ENCODE measurements at places on chromosomes 12 and 14. TPM values are rescaled to one million over a fixed set of nuclear protein-coding genes. Genes with fewer than 3 reads are reported as not detected.

NRIP2 gene
- polyA plus RNA-seq: 2.0 TPM

PLEKHG7 gene
- polyA plus RNA-seq: not detected

PRKD1 gene
- 3.7 TPM for polyA plus RNA-seq

UTP20 gene
- polyA plus RNA-seq: 2.1 TPM

ANO2 gene
- 7.0 TPM for polyA plus RNA-seq

ITGB7 gene
- 0.45 TPM for polyA plus RNA-seq

EPS8 gene
- 18.6 TPM for polyA plus RNA-seq

INHBE gene
- polyA plus RNA-seq: not detected

- DNase-seq: no peak
These were observed 61.6 kb downstream of the KSR2 start for GRCh38 chr12:117907108-117907689.

DNA sequence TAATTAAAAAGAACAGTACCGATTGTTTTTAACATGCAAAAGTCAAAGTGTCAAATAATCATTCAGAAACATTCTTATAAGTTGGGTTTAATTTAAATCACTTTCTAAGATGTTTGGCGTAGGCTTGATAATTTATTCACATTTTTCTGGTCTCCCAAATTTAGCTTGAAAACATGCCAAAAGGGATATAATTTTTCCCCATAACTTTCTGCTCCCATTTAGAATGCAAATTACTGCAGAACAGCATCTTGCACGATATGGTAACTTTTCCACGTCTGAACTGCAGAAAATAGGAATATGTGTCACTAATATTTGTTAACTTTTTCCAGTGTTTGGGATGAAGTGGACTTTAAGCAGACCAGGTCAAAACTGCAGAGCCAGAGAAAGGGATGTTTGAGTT is 1592.4 kb upstream of the SEL1L start:
- no peak for DNase-seq

DNA sequence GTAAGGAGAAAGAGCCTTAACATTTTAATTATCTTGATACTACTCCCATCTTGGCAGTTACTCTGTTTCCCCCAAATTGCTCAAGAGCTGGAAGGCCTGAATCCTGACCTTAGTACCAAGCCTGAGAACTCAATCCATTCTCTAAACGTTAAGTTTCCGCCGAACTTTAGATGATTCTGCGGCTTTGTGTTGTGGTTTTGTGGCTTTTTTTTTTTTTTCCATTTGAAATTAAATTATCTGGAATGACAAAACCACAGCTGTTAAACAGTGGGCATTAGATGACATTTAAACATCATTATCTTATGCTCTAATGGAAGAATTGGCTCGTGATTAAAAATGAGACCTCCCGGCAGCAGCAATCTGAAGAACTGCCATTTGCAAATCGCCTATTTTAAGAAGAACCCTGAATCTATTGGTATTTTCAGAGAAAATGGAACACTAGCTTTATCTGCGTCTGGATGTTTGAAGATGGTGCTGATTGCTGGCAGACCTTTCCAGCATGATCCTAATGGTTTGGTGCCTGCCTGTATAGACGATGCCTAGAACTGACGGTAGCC is 38.4 kb downstream of the TMEM132C start:
- no peak for DNase-seq

DNA sequence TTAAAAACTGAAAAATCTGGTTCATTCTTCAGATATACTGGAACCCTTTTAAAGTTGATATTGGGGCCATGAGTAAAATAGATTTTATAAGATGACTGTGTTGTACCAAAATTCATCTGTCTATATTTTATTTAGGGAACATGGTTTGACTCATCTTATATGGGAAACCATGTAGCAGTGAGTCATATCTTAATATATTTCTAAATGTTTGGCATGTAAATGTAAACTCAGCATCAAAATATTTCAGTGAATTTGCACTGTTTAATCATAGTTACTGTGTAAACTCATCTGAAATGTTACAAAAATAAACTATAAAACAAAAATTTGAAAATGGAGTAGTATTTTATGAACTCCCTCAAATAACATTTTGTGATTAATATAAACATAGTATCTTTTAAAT is 14.2 kb downstream of the PTGER2 start:
- no peak for DNase-seq

DNA sequence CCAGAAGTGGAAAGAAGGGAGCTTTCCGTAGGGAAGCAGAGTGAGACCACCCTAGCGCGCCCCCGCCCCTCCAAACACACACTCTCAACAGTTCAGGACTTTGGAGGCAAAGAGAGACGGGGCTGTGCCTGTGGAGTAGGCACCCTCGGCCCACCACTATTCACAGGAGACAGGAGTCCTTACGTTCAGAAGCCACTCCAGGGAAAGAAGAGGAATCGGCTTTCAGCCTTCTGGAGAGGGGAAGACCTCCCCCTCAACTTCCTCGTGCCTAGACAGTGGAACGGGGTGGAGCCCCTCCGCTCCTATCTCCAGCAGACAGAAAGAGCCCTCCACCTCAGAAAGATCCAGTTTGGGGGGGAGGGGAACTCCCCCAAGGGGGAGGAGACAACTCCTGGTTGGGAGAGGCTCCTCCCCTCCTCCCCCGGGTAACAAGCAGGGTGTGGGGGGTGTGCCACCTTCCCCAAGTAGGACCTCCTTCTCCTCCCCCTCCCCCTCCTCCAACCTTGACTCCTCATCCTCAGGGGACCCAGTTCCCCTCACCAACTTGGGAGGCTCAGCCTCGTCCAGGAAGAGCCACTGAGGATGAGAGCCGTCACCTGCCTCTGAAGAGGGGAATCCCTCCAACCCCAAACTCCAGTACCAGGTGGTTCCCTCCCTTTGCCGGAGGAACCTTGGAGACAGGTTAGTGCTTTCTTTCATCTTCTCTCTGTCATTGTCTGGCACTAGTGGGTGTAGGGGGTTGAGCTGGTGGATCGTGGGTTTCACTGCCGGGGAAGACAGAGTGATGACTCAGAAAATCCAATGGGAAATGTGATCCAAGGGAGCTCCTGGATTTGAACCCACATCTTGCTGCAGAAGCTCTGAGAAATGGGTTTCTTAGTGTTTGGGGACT is 883 bp downstream of the FOXJ2 start:
- DNase-seq: peak; percentile 84

DNA sequence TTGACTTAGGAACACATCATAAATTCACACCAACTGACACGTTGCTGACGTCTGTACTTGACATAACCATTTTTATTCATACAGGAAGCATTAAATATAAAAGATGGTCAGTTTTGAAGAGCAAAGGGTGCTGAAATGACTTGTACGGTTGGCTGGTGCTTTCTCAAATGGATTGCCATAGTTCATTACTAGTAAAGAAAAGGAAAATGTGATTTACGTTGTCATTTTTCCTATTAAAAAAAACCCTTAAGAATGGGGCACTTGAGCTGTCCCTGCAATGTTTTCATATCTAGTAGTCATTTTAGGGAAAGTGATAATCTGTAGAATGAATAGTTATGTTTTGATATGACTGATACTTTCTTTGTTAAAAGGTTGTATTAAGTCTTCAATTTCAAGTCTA is 22.5 kb upstream of the MANSC4 start:
- DNase-seq: no peak

DNA sequence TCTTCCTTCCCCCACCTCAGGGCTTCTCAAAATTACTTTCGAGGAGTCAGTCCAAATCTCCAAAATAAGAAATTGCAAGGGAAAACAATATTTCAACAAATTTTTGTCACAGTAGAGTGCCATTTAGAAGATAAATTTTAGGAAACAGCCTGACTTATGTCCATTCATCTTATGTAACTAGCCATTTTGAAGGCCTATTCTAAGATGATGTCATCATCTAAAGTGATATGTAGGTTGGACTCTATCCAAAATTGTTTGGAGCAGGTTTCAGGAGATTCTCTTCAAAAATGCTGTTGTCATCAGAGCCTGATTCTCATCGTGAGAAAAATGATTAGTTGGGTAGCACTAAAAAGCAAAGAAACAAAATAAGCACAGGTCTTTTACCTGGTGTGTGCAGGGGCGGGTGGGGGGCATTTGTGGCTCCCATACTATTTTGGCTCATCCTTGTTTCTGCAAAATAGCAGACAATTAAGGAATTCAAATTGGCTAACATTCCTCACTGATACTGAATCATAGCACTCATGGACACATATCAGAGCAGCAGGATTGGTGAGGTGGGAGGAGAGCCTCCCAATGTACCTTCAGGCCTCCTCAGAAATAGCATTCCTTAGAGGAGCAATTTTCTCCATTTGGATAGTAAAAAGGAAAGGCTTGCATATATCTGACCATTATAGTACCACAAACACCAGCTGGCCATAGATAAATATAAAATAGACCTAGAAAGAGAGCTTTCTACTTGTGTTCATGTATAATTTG is 360.9 kb upstream of the NAV3 start:
- no peak for DNase-seq

GRCh38 chr12:45215419-45216229 is at the start of gene ANO6:
TSS of gene ANO6 (plus strand) at chr12:45216095. CDS start at chr12:45216322, 227 bp downstream.
- DNase-seq: peak; percentile 95

- DNase-seq: no peak
These were observed 22.1 kb upstream of the NINJ2 start for GRCh38 chr12:685388-685787.

GRCh38 chr12:14954269-14954668 is 7.1 kb downstream of the ARHGDIB start:
- no peak for DNase-seq

GRCh38 chr14:96272777-96273473 is 16.9 kb downstream of the BDKRB1 start:
- no peak for DNase-seq

DNA sequence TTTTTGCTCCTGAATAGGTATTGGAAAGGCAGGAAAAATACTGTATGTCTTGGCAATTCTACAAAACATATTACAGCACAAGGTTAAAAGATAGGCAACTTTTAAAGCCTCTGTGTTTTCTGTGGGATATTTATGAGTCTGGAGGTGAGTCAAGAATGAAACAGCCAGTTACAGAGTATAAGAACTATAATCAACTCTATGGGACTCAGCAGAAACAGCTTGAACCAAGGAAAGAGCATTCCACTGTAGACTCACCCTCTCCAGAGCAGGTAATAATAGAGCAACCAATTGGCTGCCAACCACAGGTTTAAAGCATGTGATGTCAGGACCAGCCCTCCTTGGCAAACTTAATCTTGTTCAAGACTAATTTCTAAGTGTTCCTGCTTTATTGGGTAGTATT is 100.5 kb upstream of the MDM1 start:
- DNase-seq: no peak

GRCh38 chr12:101230547-101230946 is 20.5 kb upstream of the SLC5A8 start:
- DNase-seq: no peak

DNA sequence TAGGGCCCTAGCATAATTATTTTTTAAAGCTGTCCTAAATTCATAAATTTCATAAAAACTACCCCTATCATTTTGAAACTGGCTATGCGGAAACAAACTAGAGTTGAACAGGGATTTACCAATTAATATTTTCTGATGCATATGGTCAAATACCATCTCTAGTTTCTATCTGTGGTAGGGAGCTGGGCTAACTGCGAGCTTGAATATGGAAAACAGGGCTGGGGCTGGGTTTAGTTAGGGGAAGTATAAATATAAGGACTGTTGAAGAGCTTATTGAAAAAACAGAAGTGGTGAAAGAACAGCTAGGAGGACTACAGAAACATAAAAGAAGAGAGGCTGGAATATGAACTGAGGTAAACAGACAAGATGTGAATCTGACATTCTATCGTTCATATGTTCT is 91.8 kb downstream of the SLC38A1 start:
- DNase-seq: no peak

DNA sequence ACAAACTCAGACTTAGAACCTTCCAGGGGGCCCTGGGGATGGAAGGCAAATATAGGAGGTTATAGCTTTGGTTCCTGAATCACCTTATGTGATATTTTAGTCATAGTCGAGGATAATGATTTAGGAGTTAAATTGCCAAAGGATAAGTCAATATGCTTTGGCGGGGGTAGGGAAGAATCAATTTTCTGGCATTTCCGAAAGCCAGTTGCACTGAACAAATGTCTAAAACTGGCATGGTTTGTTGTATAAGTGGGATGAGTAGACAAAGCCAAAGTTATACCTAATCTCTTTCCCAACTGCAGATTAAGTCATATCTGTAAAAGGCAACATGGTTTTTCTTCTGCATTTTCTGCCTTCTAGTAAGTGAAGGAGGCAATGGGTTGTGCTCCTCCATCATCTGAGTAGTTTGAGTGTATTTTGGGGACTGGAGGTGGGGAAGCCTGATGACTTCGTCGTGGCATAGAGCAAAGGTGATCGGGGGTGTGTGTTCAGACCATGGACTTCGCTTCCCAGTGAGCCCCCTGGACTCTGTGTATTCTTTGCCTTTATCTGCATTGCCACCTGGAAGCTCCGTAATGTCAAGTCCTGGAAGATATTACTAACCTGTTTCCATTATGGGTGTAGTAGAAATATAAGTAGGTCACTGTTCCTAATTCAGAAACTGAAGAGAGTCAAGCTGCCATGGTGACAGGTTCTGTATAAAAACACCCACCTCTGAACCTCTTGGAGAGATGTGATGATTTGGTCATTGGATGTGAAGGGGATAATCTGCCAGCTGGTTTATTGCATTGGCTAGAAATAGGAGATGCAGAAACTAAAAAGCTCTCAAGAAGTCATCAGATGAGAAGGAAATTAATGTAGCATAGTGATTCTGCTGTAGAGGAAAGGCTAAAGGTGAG is 24.5 kb downstream of the PPFIBP1 start:
- no peak for DNase-seq

GRCh38 chr12:57358646-57359045 is 72.2 kb downstream of the R3HDM2 start:
- DNase-seq: no peak

GRCh38 chr12:113939867-113940266 is 26.3 kb downstream of the RBM19 start:
- DNase-seq: no peak

DNA sequence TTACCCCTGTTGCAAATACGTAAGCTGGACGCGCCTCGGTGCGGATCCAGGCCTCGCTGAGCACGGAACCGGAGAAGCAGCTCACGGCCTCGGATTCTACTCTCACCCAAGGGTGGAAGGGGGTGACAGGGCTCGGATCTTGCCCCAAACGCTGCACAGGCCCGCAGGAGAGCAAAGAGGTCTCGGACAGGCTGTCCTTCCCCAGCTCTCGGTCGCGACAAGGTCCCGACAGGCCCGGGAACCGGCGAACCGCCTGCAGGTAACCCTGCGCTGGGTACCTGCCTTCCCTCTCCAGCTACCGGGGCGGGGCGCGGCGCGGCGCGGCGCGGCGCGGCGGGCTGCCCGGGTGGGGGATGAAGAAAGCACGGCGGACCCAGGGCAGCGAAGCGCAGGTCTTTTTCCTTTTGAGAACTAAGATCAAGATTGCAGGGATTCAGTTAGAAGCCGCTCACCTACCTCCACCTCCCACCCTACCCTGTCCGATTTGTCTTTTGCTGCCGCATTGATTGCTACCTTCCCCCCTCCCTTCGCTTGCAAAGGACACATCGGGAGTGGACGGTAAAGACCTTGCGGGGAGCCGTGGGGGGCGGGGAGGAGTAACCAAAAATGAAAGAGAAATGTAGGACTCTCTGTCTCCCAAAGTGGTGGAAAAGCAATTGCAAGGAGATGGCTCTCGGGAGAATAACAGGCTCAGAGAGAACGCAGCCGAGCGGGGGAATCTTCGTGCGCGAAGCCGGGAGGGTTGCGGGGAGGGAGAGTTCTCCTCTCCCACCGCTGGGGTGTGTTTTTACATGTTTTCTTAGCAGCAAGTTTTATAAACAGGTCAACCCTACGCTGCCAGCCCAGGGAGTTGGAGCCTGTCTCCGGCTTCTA is 8.4 kb upstream of the TBX3 start:
- DNase-seq: no peak

GRCh38 chr12:67434671-67435370 is 165.7 kb downstream of the CAND1 start:
- peak; percentile 46 for DNase-seq
